ENCODE measurements at places on chromosomes 7 and 10.

- DNase-seq = no peak
Measured at GRCh38 chr10:92492748-92493240, 81.1 kb downstream of the IDE start.

DNA sequence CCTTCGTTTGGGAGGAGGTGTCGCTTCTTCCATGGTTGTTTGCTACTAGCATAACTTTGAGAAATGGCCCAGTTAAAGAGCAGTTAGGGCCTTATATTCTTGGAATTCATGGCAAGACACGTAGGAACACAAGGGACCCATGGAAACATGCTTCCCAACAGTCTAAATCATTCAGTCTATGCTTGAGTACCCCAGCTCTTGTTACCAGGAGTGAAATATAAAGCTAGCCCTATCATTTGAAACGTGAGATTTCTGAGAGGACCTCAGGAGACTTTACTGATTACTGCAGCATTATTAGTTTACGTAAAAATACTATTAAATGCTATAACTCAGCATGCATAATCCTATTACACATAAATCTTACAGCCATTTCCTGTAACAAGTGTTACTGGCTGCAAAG lies 328.6 kb upstream of the CDC14C start:
- no peak for DNase-seq

- DNase-seq = no peak
Measured at GRCh38 chr7:43302211-43302711, 189.8 kb downstream of the HECW1 start.

DNA sequence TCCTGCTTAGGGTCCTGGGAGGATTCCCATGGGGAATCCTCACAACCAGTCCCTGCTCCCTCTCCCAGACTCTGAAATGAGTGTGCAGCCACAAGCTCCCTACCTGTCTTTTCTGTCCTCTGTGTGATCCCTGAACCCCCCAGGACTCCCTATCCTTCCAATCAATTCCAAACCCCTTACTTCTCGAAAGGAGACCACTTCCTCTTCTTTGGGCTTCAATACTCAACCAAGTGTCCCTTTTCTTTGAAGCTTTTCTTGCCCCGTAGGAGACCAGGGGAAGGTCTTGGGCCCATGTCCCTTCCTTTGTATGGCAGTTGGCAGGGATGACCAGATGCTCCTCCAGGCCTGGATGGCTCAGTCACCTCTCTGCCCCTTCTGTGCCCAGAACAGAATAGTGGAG lies 1.7 kb downstream of the AEBP1 start:
- no peak for DNase-seq

DNA sequence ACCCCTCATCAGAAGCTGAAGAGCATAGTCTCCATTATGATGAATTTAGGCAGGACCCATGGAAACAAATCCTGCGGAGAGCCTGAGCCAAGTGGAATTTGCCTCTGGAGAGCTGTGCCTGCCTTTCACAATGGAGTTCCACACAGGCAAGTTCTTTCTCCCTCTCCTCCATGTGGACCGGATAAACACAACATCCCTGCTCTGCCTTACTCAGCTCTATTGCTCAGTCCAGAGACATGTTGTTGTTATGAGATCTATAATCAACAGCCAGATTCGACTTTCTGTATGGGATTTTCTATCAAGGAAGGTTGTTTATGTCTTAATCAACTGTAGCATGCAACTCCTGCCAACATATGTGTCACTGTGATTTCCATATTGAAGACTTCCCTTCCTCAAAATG lies 59.5 kb upstream of the ELMO1 start:
- DNase-seq = no peak

- DNase-seq = no peak
Measured at GRCh38 chr7:93938293-93938692, 16.8 kb downstream of the GNG11 start.

- DNase-seq = no peak
Measured at GRCh38 chr7:816751-817671, 15.3 kb upstream of the SUN1 start.

DNA sequence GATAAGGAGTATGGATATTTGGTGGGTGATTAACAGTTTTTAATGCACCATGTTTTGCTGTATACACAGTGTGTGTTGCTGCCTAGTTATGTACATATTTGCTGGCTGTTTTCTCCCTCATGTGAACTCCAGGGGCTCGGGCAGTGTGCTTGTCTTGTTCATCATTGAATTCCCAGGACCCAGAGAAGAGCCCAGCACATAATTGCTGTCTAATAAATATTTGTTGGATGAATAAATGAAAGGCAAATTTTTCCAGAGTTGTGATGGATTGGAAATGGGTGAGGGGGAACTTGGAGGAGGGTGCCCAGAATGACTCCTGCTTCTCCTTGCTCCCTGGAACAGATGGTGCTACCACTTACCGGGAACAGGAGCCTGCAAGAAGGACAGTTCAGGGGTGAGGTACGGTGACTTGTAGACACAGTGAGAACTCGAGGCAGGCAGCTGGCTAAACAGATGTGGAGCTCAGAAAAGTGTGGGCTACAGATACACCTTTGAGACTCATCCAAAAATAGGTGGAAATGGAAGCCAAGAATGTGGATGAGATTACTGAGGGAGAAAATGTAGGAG lies 586.8 kb upstream of the MGMT start:
- DNase-seq = no peak

DNA sequence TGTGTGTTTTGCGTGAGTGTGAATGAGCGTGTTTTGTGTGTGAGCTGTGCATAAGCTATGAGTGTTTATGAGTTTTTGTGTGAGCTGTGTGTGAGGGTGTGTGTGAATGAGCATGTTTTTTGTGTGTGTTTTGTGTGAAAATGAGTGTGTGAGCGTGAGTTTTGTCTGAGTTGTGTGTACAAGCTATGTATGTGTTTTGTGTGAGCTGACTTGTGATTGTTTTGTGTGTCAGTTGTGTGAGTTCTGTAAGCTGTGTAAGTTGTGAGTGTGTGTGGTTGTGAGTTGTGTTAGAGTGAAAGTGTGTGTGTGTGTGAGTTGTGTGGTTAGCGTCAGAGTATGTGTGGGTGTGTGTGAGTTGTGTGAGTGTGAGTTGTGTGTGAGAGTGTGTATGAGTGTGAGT lies 343.2 kb downstream of the PTPRN2 start:
- no peak for DNase-seq

DNA sequence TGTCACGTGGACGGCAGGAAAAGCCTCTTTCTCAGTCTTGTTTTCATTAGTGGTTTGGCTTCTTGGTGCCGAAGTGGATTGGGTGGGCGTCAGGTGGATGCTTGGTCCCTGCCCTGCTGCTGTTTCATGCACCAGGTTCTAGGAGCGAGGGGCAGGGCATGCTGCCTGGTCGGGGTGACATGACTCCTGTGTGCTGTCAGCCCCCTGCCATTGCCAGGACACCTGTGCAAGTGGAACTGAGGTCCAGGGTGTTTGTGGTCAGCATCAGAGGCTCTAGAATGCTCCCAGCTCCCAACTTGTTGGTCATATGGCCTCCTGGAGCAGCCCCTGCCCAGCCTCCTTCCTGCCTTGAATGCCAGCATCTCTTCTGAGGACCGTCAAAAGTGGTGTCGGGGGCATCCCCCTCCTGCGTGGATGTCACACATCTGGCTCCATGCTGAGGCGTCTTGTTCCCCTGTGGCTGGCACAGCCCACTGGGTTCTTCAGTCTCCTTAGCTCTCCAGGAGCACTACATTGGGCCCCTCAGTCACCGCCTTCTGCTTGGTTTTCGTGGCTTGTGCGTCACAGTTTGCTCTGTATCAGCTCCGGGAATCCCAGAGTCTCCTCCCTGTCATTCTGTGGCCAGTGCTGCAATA lies 24.8 kb downstream of the ADCY1 start:
- DNase-seq = no peak

- no peak for DNase-seq
Measured at GRCh38 chr10:37947526-37947925, 28.9 kb downstream of the ZNF25 start.

- DNase-seq = no peak
Measured at GRCh38 chr7:65251851-65252620, 121.6 kb upstream of the ZNF92 start.

GRCh38 chr7:90538405-90538804 lies 57.7 kb upstream of the CDK14 start:
- DNase-seq = no peak

DNA sequence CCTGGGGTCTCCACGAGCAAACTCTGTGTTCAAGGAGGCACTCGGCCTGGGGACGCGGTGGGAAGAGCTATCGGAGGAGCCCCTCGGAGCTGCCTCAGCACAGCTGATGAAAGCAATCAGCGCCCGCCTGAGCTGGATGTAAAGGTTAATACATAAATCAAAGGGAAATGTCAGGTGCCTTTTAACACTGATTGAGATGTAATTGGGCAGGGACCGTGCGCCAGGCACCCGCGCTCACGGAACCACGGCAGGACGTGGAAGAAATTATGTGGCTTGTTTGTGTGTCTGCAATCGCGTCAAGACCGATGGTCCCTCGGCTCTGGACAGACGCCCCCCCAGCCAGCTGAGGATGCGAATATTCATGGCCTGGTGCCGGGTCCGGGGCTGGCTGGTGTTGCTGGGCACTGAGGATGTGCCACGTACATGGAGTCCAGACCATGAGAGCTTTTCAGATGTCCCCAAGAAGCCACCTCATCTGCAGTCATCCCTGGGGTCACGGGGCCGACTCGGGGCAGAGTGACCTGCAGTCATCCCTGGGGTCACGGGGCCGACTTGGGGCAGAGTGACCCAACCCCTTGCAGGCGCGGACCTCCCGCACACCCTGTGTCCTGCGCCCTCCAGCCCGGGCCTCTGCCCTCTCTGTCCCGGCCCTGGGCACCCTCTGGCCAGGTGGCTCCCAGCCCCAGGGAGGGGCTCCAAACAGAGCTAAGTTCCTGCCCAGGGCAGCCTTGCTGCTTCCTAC lies 15.6 kb downstream of the FOXL3 start:
- DNase-seq = peak; percentile 67

- no peak for DNase-seq
Measured at GRCh38 chr7:18517646-18518045, 22.1 kb downstream of the HDAC9 start.

- no peak for DNase-seq
Measured at GRCh38 chr7:66769833-66770512, 29.4 kb downstream of the RABGEF1 start.

DNA sequence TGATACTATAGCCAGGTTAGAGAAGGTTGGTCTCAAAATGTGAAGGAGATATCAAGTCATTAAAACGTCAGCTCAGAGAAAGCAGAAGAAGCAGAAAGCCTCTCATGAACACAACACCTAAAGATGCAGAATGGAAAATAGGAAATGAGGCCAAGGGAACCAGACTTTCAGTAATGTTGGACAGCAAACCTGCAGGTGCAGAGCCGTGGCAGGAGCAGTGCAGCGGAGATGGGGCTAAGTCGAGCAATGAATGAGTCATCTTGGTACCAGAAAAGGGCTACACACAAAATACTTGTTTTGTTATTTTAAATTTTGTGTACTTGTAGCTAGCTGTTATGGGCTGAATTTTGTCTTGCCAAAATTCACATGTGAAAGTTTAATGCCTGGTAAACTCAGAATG lies 479.6 kb upstream of the POM121L12 start:
- no peak for DNase-seq

GRCh38 chr7:28581351-28581750 lies 169.0 kb downstream of the CREB5 start:
- DNase-seq = no peak

GRCh38 chr10:71836596-71836974 lies 14.5 kb downstream of the PSAP start:
- DNase-seq = no peak

DNA sequence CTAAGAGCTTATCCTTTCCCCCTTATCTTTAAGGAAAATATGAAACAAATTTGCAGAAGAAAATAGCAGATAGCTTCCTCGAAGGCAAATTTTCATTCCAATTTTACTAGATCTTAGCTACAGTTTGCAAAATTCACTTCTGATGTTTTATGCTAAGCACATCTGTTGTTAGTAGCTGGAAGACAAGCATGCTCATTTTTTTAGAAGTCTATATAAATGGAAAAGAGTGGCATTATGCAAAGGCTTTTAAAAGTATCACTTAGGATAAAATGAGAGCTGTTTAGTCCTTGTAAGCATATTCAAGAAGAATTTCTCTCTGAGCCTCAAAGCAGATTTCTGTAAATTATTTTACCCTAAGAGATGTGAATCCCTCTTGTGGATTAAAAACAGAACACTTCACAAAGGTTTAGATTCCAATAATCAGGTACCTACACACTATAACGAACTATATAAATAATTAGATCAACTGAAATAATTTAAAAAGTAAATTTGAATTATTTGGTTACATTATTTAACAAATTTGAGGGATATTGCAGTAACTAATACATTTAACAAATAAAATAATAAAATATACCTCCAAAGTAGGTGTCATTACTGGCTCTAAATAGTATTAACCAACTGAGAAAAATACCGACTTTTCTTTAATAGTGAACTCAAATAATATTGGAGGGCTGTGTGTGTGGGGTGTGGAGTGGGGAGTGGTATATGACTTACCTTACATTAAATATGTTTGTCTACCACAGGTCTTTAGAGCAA lies 307.1 kb downstream of the SEMA3D start:
- DNase-seq = no peak

GRCh38 chr7:74083117-74083876 lies at the start of gene LIMK1:
TSS of gene LIMK1 (plus strand) at chr7:74083804. CDS start at chr7:74083991, 187 bp downstream.
- peak; percentile 92 for DNase-seq

DNA sequence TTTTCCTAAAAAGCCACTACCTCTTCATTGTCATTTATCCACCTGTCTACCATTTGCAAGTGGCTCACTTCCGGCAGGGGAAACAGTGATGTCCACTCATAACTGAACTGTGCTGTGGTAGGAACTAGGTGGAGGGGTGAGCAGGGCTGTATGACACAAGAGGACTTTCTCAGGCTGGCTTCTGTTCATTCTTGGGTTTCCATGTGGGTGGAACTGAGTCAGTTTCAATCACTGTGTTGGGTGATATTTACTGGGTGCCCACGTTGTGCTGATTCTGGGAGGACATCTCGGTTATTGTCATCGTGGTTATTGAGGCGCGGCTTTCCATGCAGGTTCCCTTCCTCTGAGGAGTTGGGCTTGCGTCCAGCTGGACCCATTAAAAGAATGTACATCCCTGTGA lies 38.8 kb downstream of the RAMP3 start:
- no peak for DNase-seq

DNA sequence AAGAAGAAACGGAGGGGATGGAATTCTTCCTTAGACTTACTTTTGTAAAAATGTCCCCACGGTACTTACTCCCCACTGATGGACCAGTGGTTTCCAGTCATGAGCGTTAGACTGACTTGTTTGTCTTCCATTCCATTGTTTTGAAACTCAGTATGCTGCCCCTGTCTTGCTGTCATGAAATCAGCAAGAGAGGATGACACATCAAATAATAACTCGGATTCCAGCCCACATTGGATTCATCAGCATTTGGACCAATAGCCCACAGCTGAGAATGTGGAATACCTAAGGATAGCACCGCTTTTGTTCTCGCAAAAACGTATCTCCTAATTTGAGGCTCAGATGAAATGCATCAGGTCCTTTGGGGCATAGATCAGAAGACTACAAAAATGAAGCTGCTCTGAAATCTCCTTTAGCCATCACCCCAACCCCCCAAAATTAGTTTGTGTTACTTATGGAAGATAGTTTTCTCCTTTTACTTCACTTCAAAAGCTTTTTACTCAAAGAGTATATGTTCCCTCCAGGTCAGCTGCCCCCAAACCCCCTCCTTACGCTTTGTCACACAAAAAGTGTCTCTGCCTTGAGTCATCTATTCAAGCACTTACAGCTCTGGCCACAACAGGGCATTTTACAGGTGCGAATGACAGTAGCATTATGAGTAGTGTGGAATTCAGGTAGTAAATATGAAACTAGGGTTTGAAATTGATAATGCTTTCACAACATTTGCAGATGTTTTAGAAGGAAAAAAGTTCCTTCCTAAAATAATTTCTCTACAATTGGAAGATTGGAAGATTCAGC lies 158.7 kb upstream of the LANCL2 start:
- no peak for DNase-seq

- no peak for DNase-seq
Measured at GRCh38 chr7:46775776-46776175, 806.1 kb downstream of the TNS3 start.

All from Right ventricle myocardium inferior (tissue), 1 donor.